Vagina (tissue), 2 donors: ENCODE measurements at places on chromosomes 4 and X.

- no peak for DNase-seq
Observed at GRCh38 chrX:153865321-153865580, 20.7 kb downstream of the L1CAM start.

DNA sequence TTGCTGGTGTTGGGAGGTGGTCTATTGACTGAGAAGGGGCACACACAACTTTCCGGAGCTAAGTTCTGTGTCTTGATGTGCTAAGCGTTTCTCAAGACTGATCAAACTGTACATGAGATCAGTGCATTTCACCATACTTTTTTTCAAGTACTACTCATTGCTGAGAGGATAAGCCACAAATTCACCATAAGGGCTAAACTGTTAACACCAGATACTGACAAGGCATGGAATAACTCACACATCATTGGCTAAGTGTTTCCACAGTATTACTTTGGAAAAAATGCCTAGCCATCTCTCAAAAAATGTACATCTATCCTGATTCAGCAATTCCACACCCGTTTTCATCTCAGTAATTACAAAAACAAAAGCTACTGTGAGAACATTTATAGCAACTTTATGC, 13.0 kb downstream of the RBMX start:
- DNase-seq: no peak

DNA sequence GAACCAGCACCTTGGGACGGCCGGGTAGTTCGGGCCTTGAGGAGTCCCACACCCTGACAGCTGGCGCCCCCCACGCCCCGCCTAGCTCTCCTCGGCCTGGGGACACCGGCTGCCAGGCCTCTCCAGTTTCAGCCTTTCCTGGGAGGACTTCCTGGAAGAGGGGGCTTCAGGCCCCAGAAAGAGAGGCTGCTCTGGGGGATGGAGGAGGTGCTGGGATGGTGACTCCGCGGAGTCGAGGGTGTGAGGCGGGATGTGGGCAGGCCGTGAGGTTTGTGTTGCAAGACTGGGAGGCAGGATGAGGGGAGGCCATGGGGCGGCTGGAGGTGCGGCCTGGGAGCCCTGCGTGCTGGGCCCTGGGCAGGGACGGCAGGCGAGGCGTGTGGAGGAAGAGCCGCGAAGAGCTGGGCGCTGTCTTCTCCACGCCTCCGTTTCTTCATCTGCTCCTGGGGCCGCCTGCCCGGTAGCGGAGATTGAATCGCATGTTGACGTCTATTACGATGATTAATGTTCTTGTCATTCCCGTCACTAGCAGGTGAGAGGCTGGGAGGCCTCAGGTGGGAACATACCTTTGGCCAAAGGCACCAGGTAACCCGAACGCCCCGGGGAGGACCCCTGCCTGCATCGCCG, 918 bp upstream of the FGFRL1 start:
- peak; percentile 94 for DNase-seq

DNA sequence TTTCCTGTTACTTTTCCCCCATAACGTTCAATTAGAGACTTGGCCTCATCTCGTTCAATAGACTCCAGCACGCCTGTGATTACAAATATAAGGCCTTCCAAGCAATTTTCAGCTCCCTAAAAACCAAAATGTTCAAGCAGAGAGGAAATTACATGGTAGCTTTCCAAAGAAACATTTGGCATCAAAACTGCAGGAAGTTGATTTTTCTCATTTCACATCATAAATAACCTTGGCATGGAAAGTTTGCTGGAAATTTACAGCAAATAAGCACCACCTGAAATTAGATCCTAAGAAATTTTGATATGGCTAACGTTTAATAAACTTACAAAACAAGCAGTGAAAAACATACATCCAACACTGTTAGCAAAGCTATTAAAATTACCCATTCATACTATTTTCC, 53.3 kb downstream of the RFC1 start:
- no peak for DNase-seq

DNA sequence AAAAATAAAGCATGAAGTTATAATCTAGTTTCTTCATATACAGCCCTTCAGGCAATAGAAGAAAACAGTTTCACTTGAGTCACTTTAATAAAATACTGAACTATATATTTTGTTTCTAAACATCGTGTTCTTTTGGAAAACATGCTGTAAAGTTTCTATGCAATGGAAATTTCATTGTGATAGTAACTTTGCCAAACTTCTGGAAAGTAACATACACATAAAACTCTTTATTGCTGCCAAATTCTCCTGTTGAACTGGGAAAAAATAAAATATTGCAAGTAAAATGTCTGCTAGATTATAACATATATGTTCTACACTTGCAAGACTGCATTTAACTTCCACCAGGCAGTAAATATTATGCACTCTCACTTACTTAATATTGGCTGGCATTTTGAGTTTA, 635.4 kb downstream of the SPRY1 start:
- DNase-seq: no peak

DNA sequence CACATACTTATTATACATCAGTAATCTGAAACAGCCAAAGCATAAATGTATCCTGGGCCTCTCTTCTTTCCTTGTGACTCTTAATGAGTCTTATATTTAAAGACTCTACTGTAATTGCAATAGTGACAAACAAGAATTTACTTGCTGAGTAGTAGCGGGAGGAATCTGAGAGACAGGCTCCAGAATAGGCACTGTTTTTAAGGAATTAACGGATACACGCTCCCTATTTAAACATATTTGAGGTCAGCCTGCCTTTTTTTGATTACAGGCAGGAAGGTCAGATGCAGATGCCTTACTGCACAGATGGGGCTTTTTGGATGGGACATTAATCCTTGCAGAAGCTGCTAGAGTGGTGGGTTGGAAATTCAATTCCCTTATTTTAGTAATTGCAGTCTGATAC, 196.3 kb upstream of the ANXA3 start:
- DNase-seq: no peak

DNA sequence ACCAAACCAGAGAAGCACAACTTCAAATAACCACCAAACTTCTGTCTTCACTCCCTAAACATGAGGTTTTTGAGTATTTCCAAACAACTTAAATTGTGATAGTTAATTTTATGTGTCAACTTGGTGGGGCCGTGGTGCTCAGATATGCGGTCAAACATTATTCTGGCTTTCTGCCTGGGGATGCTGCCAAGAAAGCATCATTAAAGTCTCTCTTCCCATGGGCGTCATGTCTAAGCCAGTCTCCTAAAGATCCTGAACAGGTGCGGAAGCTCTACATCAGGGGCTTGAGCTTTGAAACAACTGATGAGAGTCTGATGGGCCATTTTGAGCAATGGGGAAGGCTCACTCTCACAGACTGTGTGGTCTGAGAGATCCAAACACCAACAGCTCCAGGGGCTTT, 24.1 kb upstream of the SOD3 start:
- no peak for DNase-seq

GRCh38 chr4:144634978-144635747, 10.8 kb upstream of the HHIP start:
- no peak for DNase-seq

DNA sequence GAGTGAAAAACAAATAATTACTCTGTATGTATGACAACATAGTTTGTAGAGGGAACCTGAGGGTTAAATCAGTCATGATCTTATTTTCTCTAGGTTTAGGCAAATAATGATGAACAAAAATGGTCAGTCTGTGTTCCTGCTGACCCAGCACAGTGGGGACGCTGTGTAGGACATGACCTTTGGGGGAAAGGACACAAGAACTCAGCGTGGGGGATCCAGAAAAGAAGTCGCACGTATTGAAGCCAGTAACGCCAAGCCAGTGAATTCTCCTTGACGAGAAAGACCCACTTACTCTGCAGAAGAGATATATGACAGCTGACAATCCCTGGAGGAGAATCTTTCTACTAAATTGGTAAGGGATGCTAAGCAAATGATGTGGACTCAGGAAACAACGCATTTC, 36.6 kb downstream of the HELT start:
- no peak for DNase-seq

- no peak for DNase-seq
Observed at GRCh38 chr4:162272215-162272614, 108.4 kb upstream of the FSTL5 start.

GRCh38 chr4:126230269-126230668, 915.5 kb downstream of the FAT4 start:
- DNase-seq: no peak

DNA sequence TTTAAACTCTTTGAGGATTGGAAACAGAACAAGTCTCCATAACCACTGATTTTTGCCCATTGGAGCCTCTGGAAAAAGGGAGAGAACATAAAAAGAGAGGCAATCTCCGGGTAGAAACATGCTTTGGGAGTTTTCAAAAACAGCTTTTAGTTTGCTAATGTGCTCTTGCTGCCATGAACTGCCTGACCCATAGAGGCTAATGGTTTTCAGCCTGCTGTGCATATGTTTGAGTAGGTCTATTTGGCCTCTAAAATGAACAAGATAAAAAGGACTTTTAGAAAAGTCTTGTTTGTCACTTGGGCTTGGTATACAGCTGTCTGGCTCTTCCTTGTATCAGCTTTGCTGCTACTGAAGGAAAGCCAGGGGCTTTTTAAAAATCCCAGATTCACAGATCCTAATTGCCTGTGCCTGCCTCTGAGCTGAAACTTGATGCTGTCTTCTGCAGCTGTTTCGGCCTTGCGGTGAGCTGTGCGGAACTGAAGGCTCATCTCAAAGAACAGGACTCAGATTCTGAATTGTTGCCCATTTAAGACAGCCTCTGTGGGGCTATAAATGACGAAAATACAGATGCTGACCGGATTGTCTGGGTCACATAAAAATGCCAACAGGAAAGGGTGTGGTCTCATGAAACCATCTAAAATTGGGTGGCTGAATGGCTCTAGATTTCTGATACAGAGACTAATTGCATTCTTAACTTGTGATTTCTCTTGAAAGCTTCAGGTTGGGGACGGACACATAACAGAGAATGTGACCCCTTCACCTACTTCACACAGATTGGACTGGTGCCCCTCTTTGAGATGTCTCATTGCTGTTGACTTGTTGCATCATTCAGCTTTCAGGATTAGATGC, 18.4 kb upstream of the ZNF41 start:
- DNase-seq: no peak

DNA sequence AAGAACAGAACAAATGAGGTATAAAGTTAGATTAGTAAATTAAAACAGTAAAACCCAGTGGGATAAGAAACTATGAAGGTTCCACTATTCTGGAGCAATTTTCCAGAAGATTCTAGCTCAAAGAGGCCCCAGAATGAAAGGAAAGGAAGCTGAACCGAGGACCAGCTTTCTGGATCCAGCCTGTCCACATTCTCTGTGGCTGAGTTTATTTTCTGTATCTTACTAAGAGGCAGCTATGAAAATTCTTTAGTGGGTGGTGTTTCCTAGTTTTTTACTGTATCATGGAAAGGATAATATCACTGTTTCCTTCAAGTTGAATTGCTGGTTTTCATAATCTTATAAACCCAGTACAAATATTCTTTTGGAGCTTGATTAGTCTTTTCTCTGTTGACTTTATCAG, 11.8 kb downstream of the DAPP1 start:
- no peak for DNase-seq

DNA sequence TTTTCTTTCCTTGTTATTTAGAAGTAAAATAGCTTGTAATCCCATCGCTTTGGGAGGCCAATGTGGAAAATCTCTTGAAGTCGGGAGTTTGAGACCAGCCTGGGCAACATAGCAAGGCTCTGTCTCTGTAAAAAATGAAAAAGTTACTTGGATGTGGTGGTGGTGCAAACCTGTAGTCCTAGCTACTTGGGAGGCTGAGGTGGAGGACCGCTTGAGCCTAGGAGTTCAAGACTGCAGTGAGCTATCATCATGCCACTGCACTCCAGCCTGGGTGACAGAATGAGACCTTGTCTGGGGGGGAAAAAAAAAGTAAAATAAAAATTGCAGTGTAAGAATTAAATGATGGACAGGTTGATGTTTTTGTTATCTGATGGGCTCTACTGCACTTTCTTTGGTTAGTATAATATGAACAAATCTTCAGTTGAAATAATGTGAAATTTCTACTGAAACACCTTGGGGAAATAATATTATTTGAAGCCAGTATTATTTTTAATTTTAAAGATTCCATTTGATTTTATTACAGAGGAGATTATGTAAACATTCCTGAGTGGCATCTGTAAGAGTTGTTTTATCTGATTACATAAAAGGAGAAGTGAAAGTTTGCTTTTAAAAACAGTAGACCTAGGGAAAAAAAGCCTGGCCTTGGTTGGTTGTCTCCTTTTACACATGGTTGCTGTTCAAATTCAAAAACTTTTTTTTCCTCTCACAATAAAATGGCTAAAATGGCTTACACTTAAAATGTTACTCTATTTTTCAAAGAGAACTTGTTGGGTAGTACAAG, 10.5 kb upstream of the NDUFC1 start:
- no peak for DNase-seq

GRCh38 chr4:26995316-26995715, 134.7 kb downstream of the STIM2 start:
- DNase-seq: no peak

GRCh38 chrX:12421918-12422317, 283.6 kb downstream of the FRMPD4 start:
- DNase-seq: no peak

GRCh38 chrX:116010939-116011338, 159.6 kb upstream of the AGTR2 start:
- no peak for DNase-seq

- no peak for DNase-seq
Observed at GRCh38 chr4:13558881-13559280, 14.6 kb upstream of the NKX3-2 start.

- DNase-seq: no peak
Observed at GRCh38 chr4:169437299-169438047, 166.7 kb upstream of the SH3RF1 start.

DNA sequence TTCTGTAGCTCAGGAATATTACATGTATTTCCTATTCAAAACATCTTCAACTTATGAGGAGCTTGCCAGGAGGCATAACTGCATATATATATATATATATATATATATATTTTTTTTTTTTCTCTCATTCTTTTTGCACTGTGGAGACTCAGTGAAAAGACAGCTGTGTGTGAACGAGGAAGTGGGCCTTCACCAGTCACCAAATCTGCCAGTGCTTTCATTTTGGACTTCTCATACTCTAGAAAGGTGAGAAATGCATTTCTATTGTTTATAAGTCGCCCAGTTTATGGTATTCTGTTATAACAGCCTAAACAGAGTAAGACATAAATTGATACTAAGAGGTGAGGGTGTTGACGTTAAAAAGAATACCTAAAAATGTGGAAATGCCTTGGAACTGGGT, 710.6 kb downstream of the TRAM1L1 start:
- DNase-seq: no peak

DNA sequence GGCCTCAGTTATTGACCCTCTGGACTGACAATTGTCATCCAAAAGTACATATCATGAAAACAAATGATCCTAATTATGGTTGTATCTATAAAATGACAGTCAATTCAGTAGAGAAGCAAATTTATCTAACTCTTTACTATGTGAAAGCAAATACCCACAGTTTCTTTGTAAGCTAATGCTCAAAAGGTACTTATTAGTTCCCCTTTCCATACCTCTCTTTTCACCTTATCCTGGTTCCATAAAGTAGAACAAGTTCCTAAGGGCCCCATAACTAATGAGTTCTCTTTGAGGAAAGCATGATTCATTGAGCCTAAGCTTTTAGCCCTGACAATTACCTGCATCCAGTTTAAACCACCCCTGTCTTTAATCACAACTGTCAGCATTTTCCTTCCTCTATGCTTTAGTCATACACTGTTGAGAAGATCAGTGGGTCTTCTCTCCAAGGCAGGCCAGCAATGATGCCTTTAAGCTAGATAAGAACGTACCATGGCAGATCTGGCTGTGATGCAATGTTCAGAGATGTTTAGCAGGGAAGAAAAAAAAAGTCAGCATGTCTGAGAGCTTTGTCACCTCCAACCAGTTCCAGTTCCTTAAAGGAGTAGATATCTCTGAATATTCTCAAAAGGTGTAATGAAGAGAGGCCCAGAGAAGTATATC, 179.7 kb upstream of the RASGEF1B start:
- DNase-seq: no peak
